Cerebellum (tissue), 4 donors: ENCODE measurements at places on chromosomes 13 and 19. TPM values are rescaled to one million over a fixed set of nuclear protein-coding genes. Genes with fewer than 3 reads are reported as not detected.

The TRIM28 gene
- 207 TPM for total RNA-seq

The SYT5 gene
- total RNA-seq: 15.6 TPM

The PRR12 gene
- 5.2 TPM for total RNA-seq

The F10 gene
- 0.91 TPM for total RNA-seq

The ZNF304 gene
- total RNA-seq: 15.9 TPM

The KIR2DL4 gene
- total RNA-seq: not detected

The KLK7 gene
- not detected for total RNA-seq

The DCAF15 gene
- total RNA-seq: 11.6 TPM

The KLF2 gene
- total RNA-seq: 5.3 TPM

The ZNF443 gene
- 15.1 TPM for total RNA-seq

The CYP2S1 gene
- total RNA-seq: 0.64 TPM

The MAMSTR gene
- total RNA-seq: 1.1 TPM

The LATS2 gene
- 4.3 TPM for total RNA-seq

The LRRC63 gene
- 1.7 TPM for total RNA-seq

The CLIP3 gene
- total RNA-seq: 30.2 TPM

DNA sequence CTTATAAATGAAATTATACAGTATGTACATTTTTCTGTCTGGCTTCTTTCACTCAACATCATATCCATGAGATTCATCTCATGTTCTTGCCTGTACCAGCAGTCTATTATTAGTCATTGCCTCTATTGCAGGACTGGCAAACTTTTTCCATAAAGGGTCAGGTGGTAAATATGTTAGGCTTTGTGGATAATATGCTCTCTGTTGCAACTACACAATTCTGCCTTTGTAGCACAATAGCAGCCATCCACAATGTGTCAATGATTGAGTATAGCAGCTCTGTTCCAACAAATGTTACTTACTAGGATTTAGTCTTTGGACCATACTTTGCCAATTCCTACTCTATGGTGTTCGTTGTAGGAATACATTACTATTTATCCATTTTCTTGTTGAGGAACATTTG, 304.4 kb downstream of the DCT start:
- DNase-seq: no peak

- DNase-seq: peak; percentile 60
Observed at GRCh38 chr19:588093-588740, 1.5 kb upstream of the HCN2 start.

DNA sequence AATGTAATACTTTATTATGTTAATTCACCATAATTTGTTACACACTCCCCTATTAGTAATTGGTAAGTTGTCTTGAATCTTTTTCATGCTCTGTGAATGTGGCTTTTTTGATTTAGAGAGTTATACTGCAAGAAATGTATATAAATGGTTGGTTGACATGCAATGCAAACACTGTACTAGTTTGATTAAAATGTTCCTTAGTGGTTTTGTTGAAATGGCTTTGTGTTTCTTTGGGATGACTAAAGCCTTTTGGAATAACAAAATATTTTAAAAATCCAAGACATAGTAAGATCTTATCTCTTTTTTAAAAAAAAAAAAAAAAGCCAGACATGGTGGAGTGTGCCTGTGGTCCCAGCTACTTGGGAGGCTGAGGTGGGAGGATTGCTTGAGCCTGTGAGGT, 10.5 kb downstream of the LAMP1 start:
- no peak for DNase-seq

GRCh38 chr19:31444931-31445330, 95.7 kb upstream of the TSHZ3 start:
- DNase-seq: no peak

GRCh38 chr13:101535192-101535746, 82.8 kb downstream of the ITGBL1 start:
- no peak for DNase-seq

- no peak for DNase-seq
Observed at GRCh38 chr19:43765109-43765876, 10.5 kb upstream of the SMG9 start.

DNA sequence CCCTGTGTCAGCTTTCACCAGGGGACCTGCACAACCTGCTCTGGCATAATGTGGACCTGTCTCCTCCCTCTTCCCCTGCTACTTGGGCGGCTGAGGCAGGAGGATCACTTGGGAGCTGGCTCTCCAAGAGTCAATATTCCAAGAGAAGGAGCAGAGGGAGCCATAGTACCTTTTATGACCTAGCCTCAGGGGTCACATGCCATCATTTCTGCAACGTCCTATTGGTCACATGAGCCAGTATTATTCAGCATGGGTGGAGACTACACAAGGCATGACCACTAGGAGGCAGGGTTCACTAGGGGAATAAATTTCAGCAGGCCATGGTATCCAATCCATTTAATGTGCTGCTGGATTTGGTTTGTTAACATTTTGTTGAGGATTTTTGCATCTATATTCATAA, 12.0 kb upstream of the SHFL start:
- no peak for DNase-seq

GRCh38 chr19:10243606-10244005, 8.4 kb upstream of the MRPL4 start:
- no peak for DNase-seq

GRCh38 chr13:39263033-39263432, 224.8 kb downstream of the NHLRC3 start:
- peak; percentile 28 for DNase-seq

- no peak for DNase-seq
Observed at GRCh38 chr13:28058866-28059613, 41.3 kb downstream of the FLT3 start.

GRCh38 chr19:6429419-6430221, 3.9 kb downstream of the SLC25A41 start:
- no peak for DNase-seq

- no peak for DNase-seq
Observed at GRCh38 chr19:54172471-54173358, at the start of gene TMC4. Gene TMC4, minus strand, starts transcription at chr19:54173160. Its CDS starts 43 bp downstream, at chr19:54173117.

GRCh38 chr19:58007285-58007684, 4.7 kb upstream of the ZNF606 start:
- no peak for DNase-seq

DNA sequence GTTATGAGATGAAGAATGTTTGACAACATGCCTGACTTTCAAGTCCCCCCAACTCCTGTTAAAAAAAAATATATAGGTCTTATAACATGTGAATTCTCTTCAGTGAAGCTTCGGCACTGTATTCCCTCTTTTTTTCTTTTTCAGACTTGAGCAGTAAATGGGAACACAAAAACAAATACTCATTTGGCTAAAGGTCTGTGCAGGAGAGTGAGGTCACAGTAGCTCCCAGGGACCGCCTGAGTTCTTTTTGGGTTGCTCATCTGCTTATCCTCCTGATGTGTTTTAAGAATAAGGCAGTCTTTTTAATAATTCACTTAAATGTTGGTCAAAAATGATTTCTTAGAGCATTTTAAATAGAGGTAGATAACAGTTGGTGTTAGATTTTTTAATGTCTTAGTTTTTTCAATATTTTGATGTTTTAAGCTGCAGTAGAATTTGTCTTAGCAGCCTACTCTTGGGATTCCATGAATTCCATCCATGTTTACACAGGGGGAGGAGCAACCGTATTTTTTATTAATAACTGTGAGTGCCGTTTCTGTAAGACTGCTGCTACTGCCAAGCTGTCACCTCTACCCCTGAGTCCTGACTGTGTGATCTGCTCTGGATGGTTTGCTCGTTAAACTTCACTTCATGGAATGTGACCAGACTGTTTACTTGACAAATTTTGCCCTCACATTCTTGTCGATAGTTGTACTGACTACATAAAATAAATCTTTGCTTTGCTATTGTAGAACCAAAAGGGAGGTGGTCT, 14.9 kb downstream of the HNRNPM start:
- no peak for DNase-seq

GRCh38 chr13:48985756-48986155, 10.0 kb downstream of the FNDC3A start:
- no peak for DNase-seq

DNA sequence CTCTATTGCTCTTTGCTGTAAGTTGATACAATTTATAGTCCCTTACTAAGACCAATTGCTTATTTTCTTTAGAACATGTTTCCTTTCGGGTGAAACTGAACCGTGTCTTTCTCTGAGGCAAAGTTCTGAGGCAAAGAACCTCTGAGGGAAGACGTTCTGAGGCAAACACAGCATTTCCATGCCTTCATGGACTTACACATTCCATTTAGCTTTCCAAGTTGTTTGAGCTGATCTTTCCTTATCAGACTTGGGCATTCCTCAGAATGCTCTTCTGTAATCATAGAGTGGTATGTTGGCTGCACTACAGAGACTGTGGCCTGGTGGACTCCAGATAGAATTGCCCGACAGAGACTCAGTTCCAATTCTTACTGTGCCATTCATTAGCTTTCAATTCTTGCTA, 579.1 kb downstream of the KCTD12 start:
- no peak for DNase-seq

DNA sequence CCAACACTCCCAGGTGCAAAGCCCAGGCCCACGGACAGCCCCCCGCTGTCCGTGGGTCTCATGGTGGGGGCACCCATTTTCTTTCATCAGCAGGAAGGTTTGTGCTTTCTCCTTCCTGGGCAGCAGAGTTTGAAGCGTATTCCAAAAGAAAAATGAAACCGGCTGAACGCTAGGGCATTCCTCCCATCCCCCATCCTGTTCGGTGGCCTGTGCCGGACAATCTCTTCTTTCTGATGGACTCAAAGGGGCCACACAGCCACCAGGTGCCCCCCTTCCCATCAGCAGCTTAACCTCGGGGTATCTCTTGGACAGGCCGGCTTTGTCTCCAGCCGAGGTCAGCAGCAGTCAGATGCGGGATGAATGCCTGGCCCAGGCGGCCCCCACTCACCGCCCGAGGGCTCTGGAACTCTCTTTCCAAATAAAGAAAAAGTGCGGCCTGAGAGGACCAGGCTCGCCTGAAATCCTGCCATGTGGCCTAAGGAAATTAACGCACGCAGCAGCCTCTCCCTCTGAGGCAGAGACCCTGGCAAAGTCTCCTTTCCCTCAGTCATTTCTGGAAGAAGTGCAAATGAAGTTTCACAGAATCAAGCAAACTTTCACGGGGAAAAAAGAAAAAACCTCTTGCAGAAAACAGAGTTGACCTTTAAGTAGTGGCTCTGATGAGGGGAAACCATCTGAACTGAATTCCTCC, 67.8 kb downstream of the RASA3 start:
- DNase-seq: no peak

GRCh38 chr19:38035515-38036495, 128.8 kb downstream of the SIPA1L3 start:
- DNase-seq: no peak

DNA sequence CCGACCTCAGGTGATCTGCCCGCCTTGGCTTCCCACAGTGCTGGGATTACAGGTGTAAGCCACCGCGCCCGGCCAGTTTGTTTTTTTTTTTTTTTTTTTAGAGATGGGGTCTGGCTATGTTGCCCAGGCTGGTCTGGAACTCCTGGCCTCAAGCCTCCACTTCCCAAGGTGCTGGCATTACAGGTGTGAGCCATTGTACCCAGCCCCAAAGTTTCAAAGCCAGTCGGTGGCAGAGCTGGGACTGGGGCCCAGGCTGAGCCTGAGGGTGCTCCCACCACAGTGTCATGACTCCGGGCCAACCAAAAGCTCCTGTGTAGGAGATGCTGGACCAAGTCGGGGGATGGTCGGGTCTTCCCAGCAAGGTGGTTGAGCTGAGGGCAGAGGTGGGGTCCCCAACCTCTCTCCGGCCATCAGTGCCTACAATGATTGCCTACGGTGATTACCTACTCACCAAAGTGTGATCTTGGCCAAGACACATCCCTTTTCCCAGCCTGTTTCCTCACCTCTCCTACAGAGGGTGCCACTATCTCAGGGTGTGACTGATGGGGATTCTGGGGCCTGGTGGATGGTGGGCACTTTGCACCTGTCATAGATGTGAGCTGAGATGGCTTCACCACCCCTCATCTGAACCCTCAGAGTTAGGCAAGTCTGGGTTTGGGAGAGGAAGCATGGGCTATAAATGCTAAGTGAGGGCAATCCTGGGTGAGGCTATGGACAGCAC, 5.9 kb upstream of the SAMD1 start:
- DNase-seq: no peak

DNA sequence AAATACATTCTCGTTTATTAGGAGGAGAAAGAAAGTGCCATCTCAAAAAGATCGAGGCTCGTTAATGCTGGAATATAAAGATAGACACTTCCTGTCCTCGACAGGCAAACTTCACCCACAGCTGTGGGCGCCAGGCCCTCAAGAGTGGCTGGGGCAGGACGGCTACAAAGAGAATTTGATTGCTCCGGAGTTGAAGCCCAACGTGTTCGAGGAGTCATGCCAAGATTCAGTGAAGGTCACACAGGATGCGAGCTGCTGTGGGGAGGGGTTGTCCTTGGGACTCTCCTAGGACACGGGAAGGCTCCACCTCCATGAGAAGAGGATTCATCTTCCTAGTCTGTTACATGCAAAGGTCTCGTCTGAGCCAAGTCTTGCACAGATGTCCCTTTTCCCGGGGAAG, 16.3 kb upstream of the PTPRS start:
- DNase-seq: no peak

DNA sequence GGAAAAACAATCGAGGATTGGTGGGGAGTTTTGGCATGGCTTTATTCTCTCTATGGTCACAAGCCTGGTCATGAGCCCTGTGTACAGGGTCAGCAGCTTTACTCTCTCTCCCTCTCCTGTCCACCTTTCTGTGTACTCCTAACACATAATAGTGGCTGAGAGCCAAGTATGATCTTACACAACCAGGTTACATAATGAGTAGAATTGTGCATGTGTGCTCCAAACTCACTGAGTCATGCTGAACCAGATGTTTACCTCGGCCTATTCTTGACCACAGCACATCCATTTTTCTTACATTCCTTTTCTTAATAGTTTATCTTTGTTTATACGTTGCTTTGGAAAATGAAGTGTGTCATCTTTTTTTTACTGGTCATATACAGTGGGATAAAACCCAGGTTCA, 53.1 kb downstream of the ZNF254 start:
- DNase-seq: no peak

DNA sequence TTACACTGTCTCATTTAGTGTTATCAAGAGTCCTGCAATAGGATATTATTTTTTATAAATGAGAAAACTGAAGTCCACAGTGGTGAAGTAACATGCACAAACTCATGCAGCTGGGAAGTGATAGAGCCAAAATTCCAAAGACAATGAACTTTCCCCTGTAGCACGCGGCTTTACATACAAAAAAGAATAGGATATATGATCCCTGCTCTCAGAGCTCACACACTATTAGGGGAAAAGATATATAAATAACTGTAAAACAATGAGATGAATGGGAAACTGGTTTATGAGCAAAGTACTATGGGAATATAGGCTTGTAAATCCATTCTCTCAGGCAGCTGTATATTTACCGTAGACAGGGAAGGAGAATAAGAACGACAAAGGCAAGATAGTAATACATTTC, 39.7 kb downstream of the THSD1 start:
- no peak for DNase-seq

- DNase-seq: no peak
Observed at GRCh38 chr19:5683177-5683886, 2.5 kb downstream of the HSD11B1L start.

- no peak for DNase-seq
Observed at GRCh38 chr13:48808683-48809082, 155.0 kb downstream of the CYSLTR2 start.

DNA sequence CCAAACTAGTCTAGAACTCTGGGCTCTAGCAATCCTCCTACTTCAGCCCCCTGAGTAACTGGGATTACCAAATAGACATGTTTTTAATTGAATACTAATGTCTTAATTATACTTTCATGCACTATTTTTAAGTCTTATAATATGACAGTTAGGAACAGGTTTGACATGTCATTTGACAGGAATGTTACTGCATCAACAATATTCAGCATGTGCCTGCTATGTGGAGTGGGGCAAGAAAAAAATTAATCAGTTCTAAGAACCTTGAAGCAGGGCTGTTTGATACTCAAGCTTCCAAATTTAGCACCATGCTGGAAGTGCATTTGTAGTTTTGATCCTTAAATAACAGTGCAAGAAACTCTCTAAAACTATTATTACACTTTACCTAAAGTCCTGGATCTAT, 265.3 kb downstream of the MZT1 start:
- no peak for DNase-seq
